Umbilical cord (tissue), 2 donors: ENCODE measurements at places on chromosomes 6 and 20.

GRCh38 chr20:62212299-62212698 lies 7.8 kb downstream of the HRH3 start:
- DNase-seq: no peak

- peak; percentile 42 for DNase-seq
Measured at GRCh38 chr6:7106215-7106751, 1.5 kb upstream of the RREB1 start.

DNA sequence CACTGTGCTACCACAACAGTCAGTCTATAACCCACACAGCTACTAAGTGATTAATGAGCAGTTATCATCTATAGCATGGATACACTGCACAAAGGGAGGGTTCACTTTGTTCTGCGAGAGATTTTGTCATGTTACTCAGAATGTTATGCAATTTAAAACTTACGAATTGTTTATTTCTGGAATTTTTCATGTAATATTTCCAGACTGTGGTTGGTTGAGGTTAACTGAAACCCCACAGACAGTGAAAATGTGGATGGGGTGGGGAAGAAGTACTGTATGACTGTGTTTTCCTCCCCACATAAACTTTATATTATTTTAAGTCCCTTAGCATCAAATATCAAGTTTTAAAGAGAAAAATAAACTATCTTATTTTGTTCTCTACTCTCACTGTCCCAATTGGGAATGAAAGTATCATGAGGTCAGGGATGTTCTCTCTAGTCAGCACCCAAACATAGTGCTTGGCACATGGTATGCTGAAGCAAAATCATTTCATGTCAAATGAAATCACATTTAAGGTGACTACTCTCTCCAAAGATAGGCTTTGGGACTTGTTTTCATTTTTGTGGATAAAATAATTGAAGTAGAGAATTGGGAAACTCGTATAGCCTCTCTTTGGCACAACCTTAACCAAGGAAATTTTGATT lies 25.4 kb downstream of the DOP1A start:
- DNase-seq: no peak

- DNase-seq: no peak
Measured at GRCh38 chr6:40097590-40097989, 163.3 kb upstream of the MOCS1 start.

GRCh38 chr20:59802471-59803221 lies 130.8 kb downstream of the SYCP2 start:
- no peak for DNase-seq

- DNase-seq: peak; percentile 81
Measured at GRCh38 chr6:105482227-105482844, 79.5 kb upstream of the PREP start.

- no peak for DNase-seq
Measured at GRCh38 chr6:142322504-142323198, 20.8 kb downstream of the ADGRG6 start.

GRCh38 chr6:142459271-142459670 lies 157.5 kb downstream of the ADGRG6 start:
- DNase-seq: no peak

DNA sequence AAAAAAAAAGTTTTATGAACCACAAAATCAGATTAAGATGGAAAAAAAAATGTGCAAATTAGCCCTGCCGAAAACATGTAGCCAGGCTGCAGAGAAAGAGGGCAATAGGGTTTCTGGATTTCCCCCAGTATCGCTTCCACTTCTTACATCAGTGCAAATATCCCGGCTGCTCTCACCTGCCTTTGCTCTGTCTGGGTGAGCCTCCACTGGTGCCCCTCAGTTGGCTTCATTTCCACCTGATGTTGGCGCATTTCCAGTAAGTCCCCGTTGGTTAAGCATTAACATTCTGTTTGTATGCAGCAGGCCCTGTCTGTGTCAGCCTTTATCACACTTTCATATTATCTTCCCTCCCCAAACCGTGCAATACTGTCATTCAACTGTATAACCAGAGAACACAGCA lies 215.1 kb downstream of the CBLN4 start:
- DNase-seq: no peak

DNA sequence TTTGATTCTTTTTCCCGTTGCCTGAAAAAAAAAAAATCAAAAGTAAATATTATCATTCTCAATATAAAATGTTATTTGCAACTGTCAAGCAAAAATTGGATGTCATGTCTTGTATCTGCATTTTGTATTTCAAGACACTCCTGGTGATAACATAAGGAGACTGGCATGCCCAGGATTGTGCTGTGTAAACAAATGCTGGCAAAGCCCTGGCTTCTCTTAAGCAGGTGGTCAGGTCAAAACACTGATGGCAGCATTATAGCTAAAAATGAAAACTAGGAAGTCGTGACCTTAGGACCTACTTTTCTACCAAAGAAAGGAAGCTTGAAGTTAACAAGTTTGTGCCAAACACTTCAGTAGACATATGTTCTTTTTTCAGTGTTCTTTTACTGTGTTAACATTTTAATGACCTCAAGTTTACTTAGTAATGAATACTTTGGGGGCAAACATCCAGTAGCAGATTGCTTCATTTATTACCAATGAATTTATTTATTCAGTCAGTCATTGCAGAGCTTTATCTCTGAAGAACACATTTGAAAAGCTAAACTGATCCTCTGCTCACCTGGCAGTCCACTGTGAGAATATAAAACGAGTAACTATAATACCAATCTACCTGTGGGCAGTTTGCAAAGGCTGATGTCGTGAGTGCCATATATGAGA lies 243.1 kb upstream of the FLRT3 start:
- DNase-seq: no peak

GRCh38 chr6:115323001-115323400 lies 737.7 kb downstream of the FRK start:
- DNase-seq: no peak

GRCh38 chr6:100549406-100550167 lies 84.9 kb upstream of the SIM1 start:
- peak; percentile 63 for DNase-seq

GRCh38 chr6:28943557-28944411 lies 20.0 kb upstream of the TRIM27 start:
- DNase-seq: peak; percentile 48

DNA sequence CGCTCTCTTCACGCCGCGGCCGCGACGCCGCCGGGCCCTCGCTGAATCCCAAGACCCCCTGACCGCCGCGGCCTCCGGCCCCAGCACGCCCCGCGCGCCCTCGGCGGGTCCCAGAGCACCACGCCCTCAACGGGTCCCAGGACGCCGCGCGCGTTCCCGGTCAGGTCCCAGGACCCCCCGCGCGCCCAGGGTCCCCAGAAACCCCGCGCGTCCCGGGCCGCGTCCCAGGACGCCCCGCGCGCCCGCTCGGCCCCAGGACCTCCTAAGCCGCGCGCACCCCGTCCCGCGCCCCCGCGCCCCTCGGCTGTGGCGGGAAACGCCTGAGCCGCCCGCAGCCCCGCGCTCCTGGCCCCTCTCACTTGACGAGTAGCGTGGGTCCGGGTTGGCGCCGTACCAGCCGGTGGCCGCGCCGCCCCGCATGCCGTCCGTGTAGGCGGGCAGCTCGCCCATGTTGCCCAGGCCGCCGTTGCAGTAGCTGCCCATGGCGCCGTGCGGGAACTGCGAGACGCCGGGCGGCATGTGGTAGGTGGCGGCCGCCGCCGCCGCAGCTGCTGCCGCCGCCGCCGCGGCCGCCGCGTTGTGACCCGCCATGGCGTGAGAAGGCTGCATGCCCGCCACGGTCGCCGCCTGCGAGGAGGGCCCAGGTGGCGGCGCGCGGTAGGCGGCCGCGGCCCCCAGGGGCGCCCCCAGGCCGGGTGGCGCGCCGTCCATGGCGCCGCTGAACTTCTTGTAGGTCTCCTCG lies 556 bp downstream of the NKX2-4 start:
- no peak for DNase-seq
